ENCODE measurements at places on chromosomes 4 and X.

- DNase-seq: no peak
These were observed 127.4 kb downstream of the ZNF330 start for GRCh38 chr4:141348125-141348524.

GRCh38 chr4:43374216-43374751 lies 481.8 kb downstream of the GRXCR1 start:
- DNase-seq: no peak

DNA sequence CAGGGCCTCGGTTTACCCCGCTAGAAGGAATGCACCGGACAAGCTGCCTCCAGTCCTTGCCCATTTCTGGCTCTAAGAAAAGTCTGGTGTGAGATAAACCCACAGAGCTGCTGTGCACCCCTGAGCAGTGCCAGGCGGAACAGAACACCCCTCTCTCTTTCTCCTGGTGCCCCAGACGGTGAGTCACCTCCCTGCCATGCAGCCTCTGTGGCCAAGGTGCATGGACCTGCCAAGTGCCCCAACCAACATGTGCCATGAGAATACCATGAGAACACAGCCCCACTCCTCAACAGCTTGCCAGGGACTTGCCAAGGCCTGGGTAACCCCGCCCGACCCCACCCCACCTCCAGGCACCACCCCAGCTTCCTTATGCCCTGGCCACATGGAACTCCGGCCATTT lies 47.7 kb upstream of the MAN2B2 start:
- DNase-seq: no peak

- no peak for DNase-seq
These were observed 307 bp downstream of the ATG4A start for GRCh38 chrX:108091878-108092291.

DNA sequence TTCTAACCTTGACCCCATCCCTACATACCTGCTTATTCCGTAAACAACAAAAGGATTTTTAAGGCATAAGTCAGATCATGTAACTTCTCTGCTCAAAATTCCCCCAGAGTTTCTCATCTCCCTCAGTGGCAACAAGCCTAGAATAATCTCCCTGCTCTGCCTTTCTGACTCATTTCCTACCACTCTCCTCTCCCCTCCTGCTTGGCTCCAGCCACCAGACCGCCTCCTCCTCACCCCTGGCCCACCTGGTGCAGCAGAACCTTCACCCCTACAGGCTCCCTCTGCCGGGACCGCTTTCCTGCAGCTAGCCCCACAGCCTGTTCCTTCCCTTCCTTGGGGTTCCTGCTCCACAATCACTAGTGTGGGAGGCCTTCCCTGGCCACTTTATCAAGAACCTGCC lies 32.1 kb downstream of the TSPAN5 start:
- no peak for DNase-seq

DNA sequence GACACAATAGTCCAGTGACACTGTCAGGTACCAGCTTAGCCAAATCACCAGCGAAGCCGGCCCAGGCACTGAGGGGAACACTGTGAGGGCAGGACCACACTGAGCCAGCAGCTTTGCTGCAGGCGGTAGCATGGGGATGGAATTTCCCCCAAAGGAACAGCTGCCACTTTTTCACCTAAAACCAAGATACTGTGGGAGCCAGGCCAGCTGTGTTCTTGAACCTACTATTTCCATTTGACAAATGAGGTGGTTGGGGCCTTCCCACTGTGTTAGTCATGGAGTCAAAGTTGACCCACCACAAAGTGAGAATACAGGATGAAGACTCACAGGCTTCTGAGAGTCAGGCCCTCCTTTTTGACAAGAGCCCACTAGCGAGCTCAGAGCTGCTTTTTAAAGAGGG lies 70.7 kb upstream of the SH3RF1 start:
- no peak for DNase-seq

DNA sequence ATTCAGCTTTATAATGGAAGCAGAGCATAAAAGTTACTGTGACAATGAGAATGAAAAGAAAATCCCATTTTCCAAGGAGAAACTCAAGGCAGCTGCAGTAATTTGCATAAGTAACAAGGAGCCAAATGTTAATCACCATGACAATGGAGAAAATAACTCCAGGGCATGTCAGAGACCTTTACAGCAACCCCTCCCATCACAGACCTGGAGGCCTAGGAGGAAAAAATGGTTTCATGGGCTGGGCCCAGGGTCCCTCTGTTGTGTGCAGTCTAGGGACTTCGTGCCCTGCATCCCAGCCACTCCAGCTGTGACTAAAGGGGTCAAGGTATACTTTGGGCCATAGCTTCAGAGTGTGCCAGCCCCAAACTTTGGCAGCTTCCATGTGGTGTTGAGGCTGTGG lies 223.5 kb downstream of the NPFFR2 start:
- no peak for DNase-seq

- no peak for DNase-seq
These were observed 25.0 kb upstream of the CWH43 start for GRCh38 chr4:48960988-48961635.

- no peak for DNase-seq
These were observed 108.4 kb downstream of the LINC00632 start for GRCh38 chrX:140817943-140818342.

- no peak for DNase-seq
These were observed 97.2 kb upstream of the ACSL4 start for GRCh38 chrX:109830157-109830703.

- DNase-seq: no peak
These were observed 3.5 kb upstream of the DDX60L start for GRCh38 chr4:168483811-168484210.

DNA sequence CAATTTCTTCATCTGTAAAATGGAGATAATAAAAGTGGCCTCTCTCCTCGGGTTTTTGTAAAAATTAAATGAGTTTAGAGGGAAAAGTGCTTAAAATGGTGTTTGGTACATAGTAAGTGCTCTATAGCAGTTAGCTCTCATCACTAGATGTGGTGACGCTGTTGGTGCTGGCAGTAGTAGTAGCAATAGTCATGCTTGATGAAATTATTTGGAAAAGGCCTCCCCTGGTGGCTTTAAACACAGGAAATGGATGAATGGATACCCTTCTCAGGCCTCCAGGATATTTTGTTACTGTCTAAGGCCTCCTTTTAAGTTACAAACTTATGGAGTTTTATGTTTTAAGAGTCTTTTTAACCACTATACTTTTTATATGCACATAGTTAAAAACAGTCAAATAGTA lies 142.9 kb downstream of the CBR4 start:
- no peak for DNase-seq

DNA sequence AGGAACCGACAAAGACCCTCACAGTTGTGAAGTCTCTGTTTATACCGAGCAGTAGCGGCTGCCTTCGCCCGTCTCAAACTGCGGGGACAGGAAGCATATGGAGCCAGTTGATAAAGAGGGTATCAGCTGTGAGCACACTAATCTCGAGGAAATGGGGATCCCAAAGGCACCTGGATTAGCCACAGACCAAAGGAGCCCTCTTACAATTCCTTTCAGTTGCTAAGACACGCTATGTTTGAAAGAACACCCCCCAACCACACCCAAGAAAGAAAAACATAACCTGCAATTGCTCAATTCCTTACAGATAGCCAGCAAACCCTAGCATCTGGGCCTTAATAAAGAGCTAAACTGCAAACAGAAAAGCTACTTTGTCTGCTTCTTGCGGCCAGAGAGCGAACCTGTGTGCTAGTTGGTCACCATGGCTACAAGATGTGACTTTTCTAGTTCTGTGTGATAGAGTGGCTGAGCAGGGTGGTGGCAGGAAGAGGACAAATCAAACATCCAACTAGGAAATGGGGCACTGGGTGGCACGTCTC lies 23.3 kb upstream of the CHRNA9 start:
- no peak for DNase-seq

GRCh38 chrX:103254921-103255493 lies at the start of gene TCEAL8:
TSS of gene TCEAL8 (minus strand) at chrX:103255155. CDS start at chrX:103253979, 1,176 bp downstream.
- DNase-seq: peak; percentile 77

GRCh38 chr4:106507440-106507839 lies 138.9 kb upstream of the GIMD1 start:
- no peak for DNase-seq

- DNase-seq: no peak
These were observed 2.9 kb downstream of the TMSB4X start for GRCh38 chrX:12977761-12978204.

DNA sequence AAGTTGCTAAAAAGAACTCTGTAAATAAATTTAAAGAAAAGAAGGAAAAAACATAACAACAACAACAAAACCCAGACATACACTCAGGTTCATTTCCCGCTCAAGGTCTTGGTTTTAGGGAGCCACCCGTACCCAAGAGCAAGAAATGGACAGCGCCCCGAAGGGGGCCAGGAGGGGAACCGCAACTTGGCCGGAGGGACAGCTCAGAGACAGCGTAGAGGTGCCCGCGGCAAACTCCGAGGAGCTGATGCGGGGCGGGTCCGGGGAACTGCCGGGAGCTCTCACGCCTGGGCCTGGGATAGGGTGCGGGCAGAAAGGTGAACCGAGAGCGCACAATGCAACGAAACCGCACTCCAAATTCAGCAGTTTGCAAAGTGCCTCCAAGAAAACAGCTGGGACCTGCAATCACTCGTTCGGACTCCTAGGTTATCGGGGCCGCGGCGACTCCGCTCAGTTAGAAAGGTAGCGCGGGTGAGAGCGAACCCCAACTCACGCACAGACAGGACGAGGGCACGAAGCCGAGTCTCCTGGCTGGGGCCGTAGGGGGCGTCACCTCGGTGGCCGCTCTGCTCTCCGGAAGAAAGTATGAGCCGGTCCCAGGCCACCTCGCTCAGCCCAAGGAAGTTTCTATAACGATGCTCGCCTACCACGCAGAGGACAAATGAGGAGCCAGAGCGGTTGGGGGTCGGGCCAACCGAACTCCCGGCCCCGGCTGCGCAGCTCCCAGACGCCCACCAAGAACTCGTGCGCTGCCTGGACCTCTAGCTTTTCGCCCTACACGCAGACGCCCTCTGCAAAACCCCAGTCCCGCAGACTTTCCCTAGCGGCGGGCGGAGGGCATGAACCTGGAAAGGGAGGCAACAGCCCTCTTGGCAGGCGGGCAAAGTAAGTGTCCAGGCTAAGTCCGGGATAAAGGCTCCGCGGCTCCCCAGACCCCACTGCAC lies 1.4 kb downstream of the NDNF start:
- peak; percentile 80 for DNase-seq
